ENCODE measurements at places on chromosomes 6 and 20.
A peak's percentile ranks its signal among the peaks of the same experiment; 100 is the strongest.

- no peak for DNase-seq
Measured at GRCh38 chr6:48511378-48511777, 400.4 kb upstream of the PTCHD4 start.

GRCh38 chr6:33312361-33313104 is 1.3 kb downstream of the TAPBP start:
- DNase-seq, result no peak

- DNase-seq, result peak; percentile 61
Measured at GRCh38 chr6:159044899-159045727, at the start of gene TAGAP. TSS of gene TAGAP (minus strand) at chr6:159044991. CDS start at chr6:159044146, 845 bp downstream.

GRCh38 chr6:98832284-98833056 is 1.9 kb upstream of the POU3F2 start:
- no peak for DNase-seq

DNA sequence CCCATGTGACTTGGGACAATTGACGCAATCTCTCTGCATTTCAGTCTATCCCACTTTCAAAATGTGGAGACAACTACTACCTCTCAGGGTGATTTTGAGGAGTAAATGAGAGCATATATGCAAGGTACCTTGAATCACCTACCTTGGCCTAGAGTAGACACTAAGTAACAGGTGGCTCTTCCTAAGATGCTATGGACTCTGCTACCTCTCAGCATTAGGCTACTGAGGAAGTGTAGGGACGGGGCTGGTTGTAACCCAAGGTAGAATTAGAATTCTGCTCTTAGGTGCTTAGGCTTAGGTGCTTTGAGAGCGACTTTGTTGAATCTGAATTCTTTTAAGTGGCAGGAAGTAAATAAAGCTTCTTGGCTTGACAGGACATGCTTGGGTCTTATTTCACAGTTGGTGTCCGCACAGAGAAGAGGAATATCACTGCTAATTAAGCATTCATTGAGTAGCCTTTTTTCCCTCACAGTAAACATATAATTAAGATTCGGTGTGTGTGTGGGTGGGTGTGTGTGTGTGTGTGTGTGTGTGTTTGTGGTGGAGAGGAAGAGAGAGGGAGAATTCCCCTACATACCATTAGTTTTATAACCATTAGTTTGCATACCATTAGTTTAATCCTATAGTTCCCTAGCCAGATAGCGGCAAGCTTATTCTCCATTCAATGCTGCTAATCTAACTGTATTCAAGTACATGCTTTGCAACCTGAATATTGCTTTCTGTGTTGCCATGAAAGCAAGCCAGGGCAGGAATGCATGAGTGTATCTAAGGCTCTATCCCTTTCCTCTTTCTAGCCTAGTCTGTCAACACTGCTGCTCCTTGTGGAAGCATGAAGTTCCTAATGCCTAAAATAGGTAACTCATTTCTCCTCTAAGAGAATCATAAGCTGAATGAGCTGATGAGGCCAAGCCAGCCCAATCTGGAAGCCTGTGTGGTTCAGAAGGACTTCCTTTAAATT is 112.5 kb downstream of the IPCEF1 start:
- DNase-seq, result no peak

DNA sequence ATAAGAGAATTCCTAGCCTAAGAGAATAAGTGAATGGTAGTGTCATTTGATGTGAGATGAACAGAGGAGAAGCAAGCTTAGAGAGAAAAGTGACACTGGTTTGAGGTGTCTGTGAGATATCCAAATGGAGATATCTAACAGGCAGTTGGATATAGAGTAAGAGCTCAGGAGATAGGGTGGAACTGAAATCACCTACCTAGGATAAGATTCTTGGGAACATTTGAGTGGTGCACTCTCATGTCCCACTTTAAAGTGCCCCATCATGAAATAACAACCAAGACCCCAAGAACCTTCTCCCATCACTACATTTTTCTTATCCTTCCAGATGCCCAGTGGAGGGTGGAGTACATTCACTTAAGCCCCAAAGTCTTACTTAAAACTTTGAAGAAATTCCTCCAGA is 109.0 kb upstream of the MAFB start:
- DNase-seq, result no peak

- no peak for DNase-seq
Measured at GRCh38 chr6:97060254-97060653, 135.7 kb downstream of the KLHL32 start.

GRCh38 chr6:43884652-43885022 is 114.6 kb downstream of the VEGFA start:
- no peak for DNase-seq

Data from muscle of arm (tissue), 14 donors.